Central memory CD4-positive, alpha-beta T cell (primary cell): ENCODE measurements at places on chromosomes 2 and 18.

GRCh38 chr2:169190197-169190775, 120.9 kb downstream of the DHRS9 start:
- DNase-seq: no peak

DNA sequence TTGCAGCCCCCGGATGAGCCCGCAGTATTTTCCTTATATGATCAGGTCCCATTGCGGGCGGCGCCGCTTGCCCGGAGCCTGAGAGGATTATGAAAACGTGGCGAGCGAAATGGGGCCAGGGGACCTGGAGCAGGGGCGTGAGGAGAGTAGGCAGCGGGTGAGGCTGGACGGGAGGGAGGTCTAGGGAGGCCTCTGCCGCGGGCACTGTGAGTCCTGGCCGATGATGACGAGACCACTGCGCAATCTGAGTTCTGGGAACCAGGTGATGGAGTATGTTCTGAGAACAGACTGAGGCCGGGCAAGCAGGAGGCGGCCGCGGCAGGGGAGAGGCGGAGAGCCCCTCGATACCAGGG, 790 bp upstream of the ACAA2 start:
- no peak for DNase-seq

DNA sequence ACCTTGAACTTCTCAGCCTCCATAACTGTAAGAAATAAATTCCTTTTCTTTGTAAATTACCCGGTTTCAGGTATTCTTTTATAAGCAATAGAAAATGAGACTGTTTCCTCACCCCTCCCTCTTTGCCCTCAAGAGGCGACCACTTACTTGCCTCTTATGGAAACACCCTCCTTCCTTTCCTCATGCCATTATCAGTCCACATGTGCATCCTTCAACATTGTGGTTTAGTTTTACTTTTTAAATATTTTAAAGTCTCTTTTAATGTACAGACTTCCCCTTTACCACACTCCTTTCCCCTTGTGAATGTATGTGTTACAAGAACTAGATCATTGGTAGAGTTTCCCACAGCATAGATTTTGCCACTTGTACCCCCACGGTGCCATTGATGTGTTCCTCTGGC, 202.4 kb upstream of the SIX2 start:
- DNase-seq: no peak

GRCh38 chr2:238560234-238560633, 133.5 kb downstream of the ASB1 start:
- DNase-seq: no peak

- DNase-seq: no peak
Measured at GRCh38 chr2:207897541-207898353, 127.6 kb downstream of the PLEKHM3 start.

GRCh38 chr2:3282056-3282998, 95.3 kb downstream of the EIPR1 start:
- no peak for DNase-seq

- DNase-seq: no peak
Measured at GRCh38 chr2:169095621-169096105, 26.3 kb downstream of the DHRS9 start.

- DNase-seq: peak; percentile 30
Measured at GRCh38 chr2:229714080-229714735, at the start of gene DNER. TSS of gene DNER (minus strand) at chr2:229714555. CDS start at chr2:229714423, 132 bp downstream.

DNA sequence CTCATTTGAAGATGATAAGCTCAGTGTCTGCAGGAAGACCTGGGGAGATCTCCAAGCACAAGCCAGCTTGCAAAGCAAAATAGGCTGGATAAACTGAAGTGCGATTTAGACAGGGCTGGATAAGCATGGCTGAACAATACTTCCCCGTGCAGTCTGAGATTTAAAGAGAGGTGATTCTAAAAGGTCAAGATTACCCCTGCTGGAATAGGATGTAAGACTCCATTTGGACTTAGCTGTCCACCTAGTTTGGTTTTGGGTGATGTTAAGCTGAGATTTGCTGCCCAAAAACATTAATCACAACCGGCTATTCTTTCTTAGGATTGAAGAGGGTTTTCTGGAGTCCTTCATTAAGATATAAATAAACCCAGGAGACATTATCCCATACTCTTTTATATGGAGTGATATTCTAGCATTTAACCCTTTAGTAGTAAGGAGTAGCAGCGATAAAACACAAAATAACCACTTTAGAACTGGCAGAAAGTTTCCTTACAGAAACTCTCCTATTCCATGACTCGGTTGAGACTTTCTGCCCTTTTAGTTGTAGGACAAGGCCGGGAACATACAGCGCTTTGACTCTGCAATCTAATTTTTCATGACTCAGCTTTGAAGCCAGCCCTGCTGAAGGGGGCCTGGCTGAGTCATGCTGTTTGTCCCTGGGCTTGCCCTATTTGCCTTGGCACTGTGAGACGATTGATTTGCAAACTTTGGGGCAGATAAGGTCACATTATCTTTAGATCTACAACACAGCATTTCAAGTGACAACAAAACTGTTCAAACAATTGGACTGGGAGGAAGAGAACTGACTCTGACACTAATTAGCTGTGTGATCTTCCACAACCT, 238.2 kb downstream of the GCA start:
- DNase-seq: no peak

- DNase-seq: no peak
Measured at GRCh38 chr2:156356014-156356754, 23.7 kb upstream of the NR4A2 start.

- DNase-seq: no peak
Measured at GRCh38 chr2:134842930-134843490, 4.6 kb downstream of the ACMSD start.

- no peak for DNase-seq
Measured at GRCh38 chr18:78780719-78781600, 198.7 kb upstream of the SALL3 start.

GRCh38 chr2:211875488-211875887, 663.1 kb downstream of the ERBB4 start:
- DNase-seq: no peak

GRCh38 chr2:162221064-162221463, 22.2 kb downstream of the FAP start:
- DNase-seq: peak; percentile 27

GRCh38 chr2:237236188-237236587, 150.5 kb downstream of the COPS8 start:
- no peak for DNase-seq

DNA sequence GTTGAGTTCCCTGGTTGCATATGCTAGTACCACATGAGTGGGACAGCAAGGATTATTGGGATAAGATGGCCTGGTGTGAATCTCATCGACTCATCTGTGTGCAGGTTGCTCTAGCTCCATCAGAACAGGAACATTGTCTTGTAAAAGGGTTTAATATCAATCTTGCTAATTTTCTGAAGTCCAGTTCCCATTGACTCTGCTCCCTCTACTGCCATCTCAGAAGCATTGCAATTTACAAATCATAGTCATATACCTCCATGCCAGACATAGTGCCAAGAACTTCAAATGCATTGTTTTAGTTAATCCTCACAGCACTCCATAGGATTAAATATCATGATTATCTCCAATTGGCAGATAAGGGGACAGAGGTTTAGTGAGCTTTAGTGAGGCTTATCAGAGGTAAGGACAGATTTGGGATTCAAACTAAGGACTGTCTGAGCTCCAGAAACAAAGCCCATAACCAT, 4.8 kb upstream of the STAT4 start:
- DNase-seq: peak; percentile 45

GRCh38 chr2:152222975-152223637, 47.5 kb upstream of the STAM2 start:
- no peak for DNase-seq

DNA sequence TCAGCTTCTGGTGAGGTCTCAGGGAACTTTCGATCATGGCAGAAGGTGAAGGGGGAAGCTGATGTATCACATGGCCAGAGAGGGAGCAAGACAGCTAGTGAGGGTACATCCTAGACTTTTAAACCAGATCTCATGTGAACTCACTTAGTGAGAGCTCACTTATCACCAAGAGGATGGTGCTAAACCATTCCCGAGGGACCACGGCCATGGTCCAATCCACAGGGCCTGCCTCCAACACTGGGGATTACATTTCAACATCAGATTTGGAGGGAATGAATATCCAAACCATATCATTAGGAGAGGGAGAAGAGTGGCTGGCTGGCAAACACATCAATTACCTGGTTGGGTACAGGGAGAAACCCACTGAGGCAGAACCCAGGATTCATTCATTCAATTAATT, 75.7 kb upstream of the HAAO start:
- DNase-seq: no peak

DNA sequence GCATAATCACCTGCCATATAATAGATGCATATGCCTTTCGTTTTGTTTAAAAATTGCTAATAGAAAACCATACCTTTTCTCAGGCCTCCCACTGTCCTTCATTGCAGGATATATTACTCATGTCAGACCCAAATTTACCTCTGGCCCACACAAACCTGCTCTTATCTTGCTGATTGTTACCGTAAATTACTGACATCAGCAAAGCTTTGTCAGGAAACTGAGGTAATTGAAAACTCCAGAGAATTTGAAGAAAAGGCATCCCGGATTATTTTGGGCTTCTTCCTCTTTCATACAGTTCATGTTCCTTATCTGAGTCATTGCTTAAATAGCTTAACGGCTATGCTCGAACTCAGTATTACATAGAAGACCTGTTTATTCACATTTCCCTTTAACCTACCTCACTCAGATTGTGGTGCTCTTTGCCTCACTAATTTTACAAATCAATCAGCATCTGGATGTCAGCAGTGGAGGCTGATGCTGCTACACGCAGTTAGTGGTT, 145.7 kb downstream of the ZEB2 start:
- DNase-seq: no peak

GRCh38 chr2:138433995-138434951, 67.3 kb upstream of the SPOPL start:
- no peak for DNase-seq

- DNase-seq: no peak
Measured at GRCh38 chr18:50030146-50030545, 164.8 kb downstream of the MYO5B start.

DNA sequence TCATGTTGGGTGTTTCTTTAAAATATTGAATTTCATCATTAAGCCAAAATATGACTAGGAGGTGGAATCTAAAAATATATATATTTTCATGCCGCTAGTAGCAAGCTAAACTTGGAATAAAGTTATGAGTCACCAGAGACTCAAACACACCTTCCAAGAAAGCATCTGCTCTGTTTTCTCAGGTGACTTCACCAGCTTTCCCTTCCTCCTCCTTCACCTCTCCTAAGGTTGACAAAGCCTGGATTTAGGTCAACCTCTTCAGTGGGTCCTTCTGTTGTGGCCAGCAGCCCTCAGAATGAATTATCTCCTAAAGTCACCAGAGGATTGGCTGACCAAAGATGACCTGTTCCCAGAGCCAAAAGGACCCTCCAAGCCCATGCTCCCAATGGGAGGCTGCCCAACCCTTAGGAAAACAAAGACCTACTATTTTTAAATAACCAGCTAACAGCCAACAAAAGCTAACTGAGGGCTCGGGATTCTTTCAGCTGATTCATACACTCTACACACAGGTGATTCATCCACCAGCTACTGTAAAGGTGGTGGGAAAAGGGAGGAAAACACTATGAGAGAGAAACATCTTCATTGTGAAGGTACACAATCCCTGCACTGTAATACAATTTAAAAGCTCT, 113.9 kb downstream of the MYO5B start:
- no peak for DNase-seq

DNA sequence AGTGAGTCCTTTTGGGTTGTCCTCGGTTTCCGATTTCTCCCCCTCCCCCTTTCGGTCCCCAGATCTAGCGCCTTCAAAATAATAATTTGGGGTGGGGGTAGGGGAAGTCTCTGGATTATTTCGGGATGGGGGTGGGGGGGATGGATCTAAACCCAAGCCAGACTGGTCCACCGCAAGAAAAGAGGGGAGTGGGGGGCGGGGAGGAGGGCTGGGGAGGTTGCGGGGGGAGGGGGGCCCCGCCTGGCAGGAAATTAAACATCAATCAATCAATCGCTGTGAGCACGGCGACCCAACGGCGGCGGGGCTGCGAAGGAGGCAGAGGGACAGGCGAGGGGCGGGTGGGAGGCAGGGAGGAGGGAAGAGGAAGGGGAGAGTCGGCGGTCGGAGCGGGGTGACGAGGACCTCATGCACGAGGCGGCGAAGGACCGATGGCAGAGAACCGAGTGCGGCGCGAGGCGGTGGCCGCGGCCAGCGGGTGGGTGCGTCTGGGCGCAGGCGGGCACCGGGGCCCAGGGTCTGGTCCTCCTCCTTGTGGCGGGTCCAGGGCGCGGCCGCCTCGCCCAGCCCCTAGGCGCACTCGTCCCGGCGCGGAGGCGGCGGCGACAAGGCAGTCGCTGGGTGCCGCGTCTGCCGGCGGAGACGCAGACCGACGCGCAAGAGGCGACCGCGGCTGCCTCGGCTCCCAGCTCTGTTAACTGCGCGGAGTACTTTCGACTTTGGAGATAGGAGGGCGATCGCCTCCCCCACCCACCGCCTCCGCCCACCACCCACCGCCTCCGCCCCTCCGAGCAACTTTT, 468 bp upstream of the SATB2 start:
- peak; percentile 29 for DNase-seq

DNA sequence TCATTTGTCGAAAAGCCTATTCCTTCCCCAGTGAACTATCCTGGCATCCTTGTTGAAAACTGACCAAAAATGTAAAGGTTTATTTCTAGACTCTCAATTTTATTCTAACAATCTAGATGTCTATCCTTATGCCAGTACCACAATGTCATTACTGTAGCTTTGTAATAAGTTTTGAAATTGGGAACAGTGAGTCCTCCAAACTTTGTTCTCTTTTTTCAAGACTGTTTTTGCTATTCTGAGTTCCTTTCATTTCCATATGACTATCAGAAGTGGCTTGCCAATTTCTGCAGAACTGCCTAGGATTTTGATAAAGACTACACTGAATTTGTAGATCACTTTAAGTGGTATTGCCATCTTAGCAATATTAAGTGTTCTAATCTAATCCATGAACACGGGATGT, 9.7 kb downstream of the STARD7 start:
- DNase-seq: no peak

GRCh38 chr2:31704561-31705212, 123.9 kb upstream of the SRD5A2 start:
- no peak for DNase-seq

DNA sequence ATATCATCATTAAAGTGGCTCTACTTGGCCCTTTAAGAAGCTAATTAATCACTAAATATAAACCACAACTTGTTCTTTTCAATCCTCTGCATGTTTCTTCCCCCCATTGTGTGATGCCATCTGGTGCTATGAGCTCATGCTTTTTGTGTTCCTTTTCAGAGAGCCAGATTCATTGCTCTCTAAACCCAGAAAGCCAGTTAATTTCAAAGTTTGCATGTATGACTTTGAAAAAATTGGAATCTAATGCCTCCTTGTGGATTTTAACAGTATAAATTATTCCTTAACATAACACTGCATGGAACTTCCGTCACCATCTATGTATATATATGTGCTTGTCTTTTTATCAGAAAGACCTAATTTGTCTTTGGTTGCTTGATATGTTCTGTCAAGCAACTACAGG, 31.1 kb downstream of the TMEM178A start:
- no peak for DNase-seq
